PC-3 (cell line): ENCODE measurements at places on chromosomes 2 and 18. TPM values are rescaled to one million over a fixed set of nuclear protein-coding genes. Genes with fewer than 3 reads are reported as not detected.
A peak's percentile ranks its signal among the peaks of the same experiment; 100 is the strongest.

GRCh38 chr2:28102455-28102874, 211.9 kb downstream of the BABAM2 start:
- H3K27ac ChIP-seq, result no peak overlapping the region
- no peak overlapping the region for H3K4me3 ChIP-seq
- DNase-seq, result no peak
- H3K36me3 ChIP-seq, result no peaks in the 10 kb centered on the region
- H3K27me3 ChIP-seq, result no peaks in the 10 kb centered on the region

GRCh38 chr18:68676913-68677312, 38.0 kb downstream of the TMX3 start:
- H3K36me3 ChIP-seq, result peaks cover 46% of the 10 kb centered on the region
- H3K4me1 ChIP-seq, result no peaks in the 10 kb centered on the region
- no peak for DNase-seq
- no peaks in the 10 kb centered on the region for H3K27me3 ChIP-seq

DNA sequence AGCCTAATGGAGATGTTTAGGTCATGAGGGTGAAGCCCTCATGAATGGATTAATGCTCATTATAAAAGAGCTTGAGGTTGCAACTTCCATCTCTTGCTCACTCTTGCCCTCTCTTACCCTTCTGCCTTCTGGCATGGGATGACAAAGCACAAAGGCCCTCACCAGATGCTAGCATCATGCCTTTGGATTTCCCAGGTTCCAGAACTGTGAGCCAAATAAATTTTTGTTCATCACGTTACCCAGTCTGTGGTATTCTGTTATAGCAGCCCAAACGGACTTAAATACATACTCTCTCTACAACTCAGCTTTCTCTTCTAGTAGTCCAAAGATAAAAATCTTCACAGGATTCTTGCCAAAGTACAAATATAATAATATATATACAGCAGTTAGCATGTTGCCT, 75.8 kb downstream of the LNPK start:
- H3K4me1 ChIP-seq, result peaks cover 14% of the 10 kb centered on the region
- H3K36me3 ChIP-seq, result no peaks in the 10 kb centered on the region
- no peak overlapping the region for H3K27ac ChIP-seq
- no peak for DNase-seq
- no peak overlapping the region for H3K4me3 ChIP-seq
- no peaks in the 10 kb centered on the region for H3K27me3 ChIP-seq

DNA sequence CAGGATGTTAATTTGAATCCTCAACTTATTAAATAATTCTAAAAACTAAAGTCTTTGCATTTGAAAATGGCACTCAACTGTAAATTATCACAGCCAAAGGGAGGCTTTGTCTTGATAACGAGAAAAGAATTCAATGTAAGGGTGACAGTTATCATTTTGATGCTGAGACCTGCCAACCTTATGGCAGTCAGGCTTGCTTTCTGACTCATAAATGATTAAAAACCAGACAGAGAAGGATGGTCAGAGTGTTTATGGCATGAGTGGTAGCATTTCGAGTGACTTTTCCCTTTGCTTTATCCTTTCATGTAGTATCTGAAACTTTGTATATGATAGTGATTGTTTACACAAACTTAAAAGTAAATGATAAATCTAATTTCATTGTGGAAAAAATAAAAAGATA, 53.9 kb upstream of the EPC2 start:
- H3K36me3 ChIP-seq, result no peaks in the 10 kb centered on the region
- H3K27me3 ChIP-seq, result no peaks in the 10 kb centered on the region
- no peak overlapping the region for H3K4me3 ChIP-seq
- no peaks in the 10 kb centered on the region for H3K4me1 ChIP-seq

DNA sequence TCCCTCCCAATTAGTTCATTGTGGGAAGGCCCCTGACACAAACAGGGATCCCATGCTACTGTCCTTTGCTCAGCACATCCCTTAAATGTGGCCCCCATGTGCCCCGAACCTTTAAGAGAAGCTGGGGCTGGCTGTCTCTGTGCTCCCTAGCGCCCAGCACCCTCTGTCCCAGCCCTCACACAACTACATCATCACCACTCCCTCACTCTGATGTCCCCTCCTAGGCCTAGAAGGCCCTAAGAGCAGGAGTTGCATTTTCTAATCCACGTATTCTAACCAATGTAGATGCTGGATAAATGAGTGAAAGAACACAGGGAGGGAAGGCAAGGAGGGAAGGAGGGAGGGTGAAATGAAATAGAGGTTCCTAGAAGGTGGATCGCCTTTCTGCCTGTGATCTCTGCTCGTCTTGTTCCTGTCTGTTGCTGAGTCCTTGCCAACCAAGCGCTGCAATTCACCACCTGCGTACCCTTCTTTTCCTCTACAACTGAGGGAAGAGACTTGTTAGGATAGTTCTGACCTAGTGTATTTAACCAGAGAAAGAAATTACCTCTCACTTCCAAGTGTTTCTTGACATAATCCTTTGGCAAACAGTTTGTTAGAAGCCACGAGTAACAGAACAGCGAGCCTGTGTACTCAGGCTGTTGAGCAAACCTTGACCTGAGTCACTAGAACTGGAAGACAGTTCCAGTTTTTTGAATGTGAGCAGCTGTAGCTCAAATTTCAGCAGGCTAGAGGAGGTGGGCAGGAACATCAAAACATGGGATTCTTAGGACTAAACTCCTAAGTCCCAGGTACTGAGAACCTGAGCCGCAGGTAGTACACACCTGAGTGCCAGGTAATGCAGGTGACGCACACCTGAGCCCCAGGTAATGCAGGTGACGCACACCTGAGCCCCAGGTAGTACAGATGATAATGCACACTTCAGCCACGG, 181.5 kb upstream of the ID2 start:
- DNase-seq, result peak; percentile 80
- peak overlapping the region; percentile 42 for H3K27ac ChIP-seq
- H3K36me3 ChIP-seq, result no peaks in the 10 kb centered on the region
- H3K4me3 ChIP-seq, result peak overlapping the region; percentile 18; the same call in 1 of the 2 replicates
- H3K4me1 ChIP-seq, result peaks cover 22% of the 10 kb centered on the region

DNA sequence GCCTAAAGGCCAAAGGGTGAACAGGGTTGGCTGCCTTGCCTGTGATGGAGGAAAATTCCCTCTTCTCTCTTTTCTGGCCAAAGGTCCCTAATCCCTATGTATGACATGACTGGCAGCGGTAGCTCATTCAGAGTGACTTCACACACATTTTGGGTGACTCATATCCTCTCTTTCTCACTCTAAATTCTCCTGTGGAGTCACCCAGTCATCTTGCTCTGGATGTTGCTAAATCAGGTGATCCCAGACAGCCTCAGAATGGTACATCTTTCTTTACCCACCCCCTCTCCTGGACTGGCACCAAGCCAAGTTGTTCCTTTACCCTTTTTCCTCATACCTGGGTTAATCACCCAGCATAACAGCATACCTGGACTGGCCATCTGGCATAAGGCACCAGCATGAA, 77.2 kb downstream of the NEURL3 start:
- no peaks in the 10 kb centered on the region for H3K36me3 ChIP-seq
- DNase-seq, result peak; percentile 98
- H3K4me1 ChIP-seq, result peaks cover 28% of the 10 kb centered on the region
- peak overlapping the region; percentile 67 for H3K27ac ChIP-seq
- H3K4me3 ChIP-seq, result no peak overlapping the region

DNA sequence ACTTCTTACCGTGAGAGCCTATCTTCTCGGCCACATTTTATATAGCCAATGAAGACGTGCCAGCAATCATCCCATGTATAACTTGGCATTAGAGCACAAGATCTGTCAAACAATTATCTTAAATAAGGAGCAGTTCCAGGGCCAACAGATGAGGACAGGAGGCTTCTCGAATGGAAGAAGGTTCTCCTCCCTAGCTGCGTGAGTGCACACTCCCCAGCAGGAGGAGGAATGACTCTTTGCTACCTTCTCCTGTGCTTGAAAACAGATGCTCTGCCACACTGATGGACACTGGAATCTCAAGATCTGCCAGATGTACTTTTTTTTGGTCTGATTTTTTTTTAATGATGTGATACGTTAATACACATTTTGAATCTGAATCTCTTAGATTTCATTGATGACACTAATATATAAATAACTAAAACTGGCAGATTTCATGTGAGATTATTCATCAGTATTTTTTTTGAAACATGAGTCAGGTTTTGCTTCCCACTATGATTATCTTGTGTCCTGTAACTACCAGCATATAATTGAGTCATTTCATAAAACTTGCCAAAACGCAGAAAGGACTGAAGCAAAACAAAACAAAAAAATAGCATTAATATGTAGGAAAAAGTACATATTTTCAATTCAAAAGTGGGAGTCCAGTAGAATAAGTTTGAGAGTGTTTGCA, 626 bp upstream of the VIT start:
- peaks cover 12% of the 10 kb centered on the region for H3K4me1 ChIP-seq
- no peaks in the 10 kb centered on the region for H3K27me3 ChIP-seq
- no peak overlapping the region for H3K4me3 ChIP-seq
- H3K27ac ChIP-seq, result no peak overlapping the region
- H3K36me3 ChIP-seq, result no peaks in the 10 kb centered on the region

DNA sequence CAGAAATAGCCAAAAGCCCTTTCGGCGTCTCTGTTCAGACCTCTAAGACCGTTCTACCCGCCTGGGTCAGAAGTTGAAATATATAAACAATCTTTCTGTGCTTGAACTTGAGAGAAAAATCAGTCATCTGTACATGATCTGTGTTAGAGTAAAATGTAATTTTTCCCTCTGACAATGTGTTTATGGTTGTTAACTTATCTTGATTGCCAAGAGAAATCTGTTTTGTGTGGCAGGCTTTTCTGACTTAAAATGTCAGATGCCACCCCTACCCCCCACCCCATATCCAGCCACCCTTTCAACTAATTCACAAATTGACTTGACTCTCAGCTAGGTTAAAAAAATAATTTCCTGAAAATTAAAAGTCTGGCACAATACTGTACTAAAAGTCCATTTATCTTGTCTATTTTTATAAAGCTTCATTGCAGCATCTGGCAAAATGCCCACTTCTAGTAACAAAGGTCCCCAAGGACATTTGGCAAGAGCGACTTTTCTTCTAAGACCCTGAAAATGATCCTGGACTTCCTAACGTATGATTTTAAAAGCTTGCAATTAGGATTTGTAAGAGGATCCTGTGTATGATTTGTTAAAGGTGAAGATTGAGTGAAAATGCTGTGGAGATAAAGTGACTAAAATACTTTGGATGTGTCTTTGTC, 304.2 kb downstream of the EPHA4 start:
- H3K27ac ChIP-seq, result no peak overlapping the region
- peaks cover 18% of the 10 kb centered on the region; the same call in 1 of the 2 replicates for H3K27me3 ChIP-seq
- H3K36me3 ChIP-seq, result no peaks in the 10 kb centered on the region

- H3K4me1 ChIP-seq, result peaks cover 3% of the 10 kb centered on the region; the same call in 1 of the 2 replicates
- no peak overlapping the region for H3K4me3 ChIP-seq
- DNase-seq, result no peak
- no peaks in the 10 kb centered on the region for H3K36me3 ChIP-seq
These were observed 115.9 kb downstream of the UPP2 start for GRCh38 chr2:158217593-158217992.

DNA sequence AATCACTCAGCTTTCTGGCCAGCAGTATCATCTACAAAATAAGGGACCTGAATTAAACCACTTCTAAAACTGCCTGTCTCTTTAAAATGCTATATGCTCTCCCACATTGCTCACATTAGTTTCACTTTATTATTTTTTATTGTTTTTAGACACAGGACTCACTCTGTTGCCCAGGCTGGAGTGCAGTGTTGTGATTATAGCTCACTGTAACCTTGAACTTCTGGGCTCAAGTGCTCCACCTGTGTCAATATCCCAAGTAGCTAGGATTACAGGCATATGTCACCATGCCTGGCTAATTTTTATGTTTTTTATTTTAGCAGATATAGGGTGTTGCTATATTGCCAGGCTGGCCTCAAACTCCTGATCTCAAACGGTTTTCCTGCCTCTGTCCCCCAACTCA, 591.3 kb upstream of the ZNF804A start:
- H3K36me3 ChIP-seq, result no peaks in the 10 kb centered on the region
- no peak for DNase-seq
- H3K4me1 ChIP-seq, result peaks cover 6% of the 10 kb centered on the region; the same call in 1 of the 2 replicates

Gene OTOS
- total RNA-seq, result not detected in 2 replicates

Gene NXPH2
- not detected in 2 replicates for total RNA-seq

Gene GPR45
- total RNA-seq, result not detected in 2 replicates

Gene SERPINB13
- not detected in 2 replicates for total RNA-seq

Gene NAT8
- total RNA-seq, result not detected in 2 replicates

Gene SF3B1
- 125 and 143 TPM in 2 replicates for total RNA-seq

Gene DNAJC10
- 49.0 and 62.9 TPM in 2 replicates for total RNA-seq

Gene CNTNAP5
- not detected in 2 replicates for total RNA-seq

Gene ICA1L
- total RNA-seq, result 1.3 and 2.5 TPM in 2 replicates
